ENCODE measurements at places on chromosomes 2 and 18.
A peak's percentile ranks its signal among the peaks of the same experiment; 100 is the strongest.

DNA sequence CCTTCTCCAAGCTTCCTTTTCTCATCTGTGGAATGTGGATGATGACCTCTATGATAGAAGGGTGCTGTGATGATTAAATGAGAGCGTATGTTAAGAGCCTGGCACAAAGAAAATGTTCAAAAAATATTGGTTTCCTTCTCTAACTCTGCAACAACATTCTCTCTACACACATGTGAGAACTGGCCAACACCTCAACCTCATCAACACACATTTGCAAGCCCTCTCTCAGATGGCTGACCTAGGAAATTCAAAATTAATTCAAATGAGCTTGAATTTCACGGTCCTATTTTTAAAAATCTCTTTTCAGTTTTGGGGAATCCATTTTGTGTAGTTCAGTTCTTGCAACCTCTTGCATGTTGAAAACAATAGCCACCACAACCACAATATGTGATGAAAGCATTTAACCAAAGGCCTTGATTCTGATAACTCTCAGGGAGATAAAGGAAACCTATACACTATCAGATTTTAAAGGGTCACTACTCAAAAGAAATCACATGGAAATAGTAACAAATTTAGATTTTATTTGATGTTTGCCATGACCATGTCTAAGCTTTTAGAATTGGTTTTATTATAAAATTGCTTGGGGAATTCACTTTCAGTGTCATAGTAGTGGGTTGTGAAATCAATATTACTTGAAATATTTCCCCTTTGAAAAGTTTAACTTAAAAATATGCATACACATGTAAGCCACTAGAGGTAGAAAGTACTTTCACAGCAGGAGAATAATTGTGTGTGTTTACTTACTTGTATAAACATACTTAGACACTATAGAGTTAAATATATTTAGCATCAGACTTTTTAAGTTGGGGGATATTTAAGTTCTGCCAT, 16.6 kb upstream of the NABP1 start:
- no peak for DNase-seq

- DNase-seq = no peak
Observed at GRCh38 chr18:45764000-45764686, 40.2 kb downstream of the SLC14A1 start.

- no peak for DNase-seq
Observed at GRCh38 chr2:240449764-240450531, 14.5 kb downstream of the GPC1 start.

DNA sequence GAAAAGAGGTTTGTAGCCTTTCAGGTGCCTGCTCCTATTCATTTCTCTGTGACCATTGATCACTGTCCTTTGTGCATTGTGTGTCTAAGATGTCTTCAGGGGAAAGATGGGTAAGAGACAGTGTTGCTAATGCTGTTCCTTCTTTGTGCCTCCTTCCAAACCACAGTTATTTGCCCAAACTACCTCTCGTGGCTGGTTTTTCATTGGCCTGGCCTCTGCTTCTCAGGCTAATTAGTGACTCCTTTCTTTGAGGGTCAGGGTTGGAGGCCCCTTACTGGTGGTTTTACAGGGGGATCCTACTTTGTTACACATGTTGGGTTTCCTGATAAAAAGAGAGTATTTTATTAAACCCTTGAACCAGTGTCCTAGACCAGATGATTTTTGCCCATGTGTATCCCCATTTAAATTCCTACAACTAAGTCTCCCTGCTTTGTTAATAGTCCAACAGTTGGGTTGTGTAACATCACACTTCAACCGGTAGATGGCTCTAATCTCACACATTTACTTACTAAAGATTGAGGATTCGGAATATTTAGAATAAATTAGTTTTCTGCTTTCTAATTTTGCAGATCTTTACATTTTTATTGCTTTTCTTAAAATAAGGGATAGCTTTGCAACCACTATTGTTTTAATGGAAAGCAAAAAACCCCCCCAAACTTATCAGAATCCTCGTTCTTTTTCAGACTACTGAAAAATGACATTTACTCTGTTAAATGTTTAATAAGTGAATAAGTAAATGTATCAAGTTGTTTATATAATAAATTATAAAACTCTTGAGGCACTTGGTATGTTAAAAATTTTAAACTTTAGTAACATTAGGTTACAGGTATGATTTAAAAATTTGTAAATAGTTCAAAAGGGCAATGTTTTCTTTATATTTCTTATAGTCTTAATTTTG, 2.4 kb downstream of the MARS2 start:
- peak; percentile 9 for DNase-seq

DNA sequence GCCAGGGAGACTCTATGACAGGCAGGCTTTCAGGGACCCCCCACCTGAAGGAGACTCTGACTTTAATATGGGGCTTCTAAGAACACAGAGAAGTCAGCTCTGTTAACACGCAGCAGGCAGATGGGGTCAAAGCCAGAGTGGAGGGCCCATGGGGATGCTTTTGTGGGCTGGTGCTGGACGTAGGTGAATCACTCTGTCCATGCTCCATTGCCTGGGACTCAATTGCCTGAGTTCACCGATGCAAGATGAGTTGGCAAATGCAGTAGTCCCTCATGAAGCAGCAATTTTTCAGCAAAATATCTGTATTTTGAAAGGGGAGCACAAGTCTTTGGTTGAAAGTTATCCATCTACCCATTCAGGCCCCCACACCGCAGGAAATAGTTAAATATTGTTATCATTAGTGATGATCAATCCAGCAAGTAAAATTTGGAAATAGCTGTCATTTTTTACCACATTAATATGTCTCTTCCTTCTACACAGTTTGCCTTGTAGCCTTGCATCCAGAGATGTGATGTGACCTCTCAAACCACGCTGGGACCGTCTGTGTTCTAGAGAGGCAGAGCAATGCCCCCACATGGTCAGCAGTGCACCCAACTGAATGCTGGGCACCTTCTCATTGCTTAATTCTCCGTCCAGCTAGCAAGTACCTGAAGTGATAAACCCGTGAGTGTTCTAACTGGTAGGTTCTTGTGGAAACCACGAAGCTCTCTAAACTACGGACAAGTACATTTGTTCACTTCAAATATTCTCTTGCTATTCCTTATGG, 34.8 kb upstream of the FAM110C start:
- peak; percentile 10 for DNase-seq

DNA sequence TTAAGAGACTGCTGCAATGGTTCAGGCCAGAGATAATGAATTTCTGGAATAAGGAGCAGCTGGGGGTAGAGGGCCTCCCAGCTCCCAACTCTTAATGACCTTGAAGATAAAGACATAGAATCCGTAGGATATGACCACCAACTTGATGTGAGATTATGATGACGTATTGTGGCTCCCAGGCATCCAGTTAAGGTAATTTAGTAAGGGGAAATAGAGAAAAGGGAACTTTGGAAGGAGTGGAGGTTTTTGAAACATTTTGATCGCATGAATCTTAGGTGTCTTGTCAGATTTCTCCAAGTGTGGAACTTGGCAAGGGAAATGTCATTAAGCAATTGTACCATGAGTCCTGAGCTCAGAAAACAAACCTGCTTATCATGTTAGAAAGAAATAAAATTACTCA, 277.3 kb upstream of the TANK start:
- no peak for DNase-seq

DNA sequence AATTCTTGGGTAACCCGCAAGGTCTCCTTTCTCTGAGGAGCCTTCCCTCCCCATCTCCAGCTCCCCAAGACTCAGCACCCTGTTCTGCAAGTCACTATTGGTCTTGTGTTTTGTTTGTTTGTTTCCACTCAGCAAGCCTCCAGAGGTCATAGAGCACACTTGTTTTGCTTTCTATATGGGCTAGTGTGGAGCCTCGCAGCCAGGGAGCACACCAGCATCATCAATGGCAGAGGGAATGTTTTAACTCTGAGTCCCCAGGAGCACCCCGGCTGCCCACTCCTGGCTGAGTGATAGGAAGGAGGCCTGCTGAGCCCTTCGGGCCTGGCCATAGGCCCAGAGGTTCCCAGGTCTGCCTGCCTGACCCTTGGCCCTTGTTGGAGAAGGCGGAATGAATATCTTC, 36.6 kb downstream of the GLI2 start:
- DNase-seq = no peak

DNA sequence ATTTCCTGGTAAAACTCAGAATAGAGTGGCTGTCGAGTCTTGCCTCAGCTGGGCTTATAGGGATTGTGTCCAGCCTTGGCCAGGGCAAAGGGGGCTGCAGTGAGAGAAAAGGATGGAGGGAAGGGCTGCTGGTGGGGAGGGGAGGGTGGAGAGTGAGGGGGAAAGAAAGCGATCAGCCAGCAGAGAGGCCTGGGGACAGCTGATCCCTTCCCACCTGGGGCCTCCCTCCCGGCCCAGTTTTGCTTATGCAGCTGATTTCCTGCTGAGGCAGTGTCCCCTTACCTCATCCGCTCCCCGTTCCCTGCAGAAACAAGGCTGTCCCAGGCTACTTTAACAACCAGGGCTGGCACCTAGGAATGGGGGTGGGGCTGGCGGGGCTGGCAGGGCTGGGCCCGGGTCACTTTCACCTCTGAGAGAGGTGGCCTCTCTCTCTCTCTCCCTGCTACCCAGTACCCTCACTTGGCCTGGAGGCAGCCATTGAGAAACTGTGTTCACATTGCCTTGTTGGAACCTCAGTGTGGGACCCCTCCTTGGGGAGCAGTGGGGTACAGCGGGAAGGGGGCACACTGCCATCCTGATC, 12.2 kb upstream of the GMPPA start:
- no peak for DNase-seq

- DNase-seq = peak; percentile 11
Observed at GRCh38 chr18:64851726-64852125, 702.8 kb upstream of the LINC00305 start.

GRCh38 chr2:2660789-2661355, 329.8 kb upstream of the MYT1L start:
- no peak for DNase-seq

- no peak for DNase-seq
Observed at GRCh38 chr18:36672437-36673344, 156.1 kb downstream of the TPGS2 start.

- no peak for DNase-seq
Observed at GRCh38 chr2:195164930-195165329, 492.1 kb upstream of the SLC39A10 start.

- peak; percentile 62 for DNase-seq
Observed at GRCh38 chr18:10015941-10016819, 102.4 kb downstream of the VAPA start.

- DNase-seq = no peak
Observed at GRCh38 chr18:61785588-61785987, 107.2 kb downstream of the RNF152 start.
